Activated effector memory CD4-positive, alpha-beta T cell treated with Interleukin-2 at 50 U/mL for 16 hours (primary cell): ENCODE measurements at places on chromosomes 2 and 18.
A peak's percentile ranks its signal among the peaks of the same experiment; 100 is the strongest.

- no peak for DNase-seq
Observed at GRCh38 chr2:239391286-239392071, 9.3 kb downstream of the HDAC4 start.

DNA sequence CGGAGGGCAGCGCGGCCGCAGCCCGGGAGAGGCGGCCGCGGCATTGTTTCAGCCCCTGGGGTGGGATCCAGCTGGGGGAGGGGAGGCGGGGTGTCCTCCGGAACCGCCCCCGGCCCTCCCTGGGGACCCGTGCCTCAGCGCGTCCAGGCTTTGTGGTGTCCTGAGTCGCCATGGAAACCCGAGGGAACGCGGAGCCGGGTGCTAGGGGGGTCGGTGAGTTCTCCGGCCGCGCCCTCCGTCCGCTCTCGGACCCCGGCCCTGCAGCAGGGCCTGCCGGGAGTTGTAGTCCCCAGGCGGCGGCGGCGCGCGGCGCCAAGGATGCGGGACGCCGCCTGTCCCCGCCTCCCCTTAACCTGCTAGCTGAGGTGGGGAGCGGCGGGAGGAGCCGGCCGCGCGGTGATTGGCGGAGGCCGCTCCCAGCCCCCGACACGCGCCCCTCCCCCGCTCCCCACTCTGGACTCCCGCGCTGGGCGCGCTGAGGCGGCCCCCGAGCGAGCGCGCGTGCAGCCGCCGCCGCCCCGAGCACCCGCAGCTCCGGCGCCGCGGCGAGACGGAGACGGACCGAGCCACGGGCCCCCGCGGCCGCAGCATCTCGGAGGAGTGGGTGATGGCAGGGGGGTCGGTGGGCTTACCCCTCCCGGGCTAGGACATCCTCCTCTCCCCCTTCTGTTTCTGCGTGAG lies at the start of gene DPYSL5:
Gene DPYSL5, plus strand, starts transcription at position 478 of the 681 bp plus-strand sequence. CDS start 50,368 bp downstream, outside the sequence.
- no peak for DNase-seq

- peak; percentile 18 for DNase-seq
Observed at GRCh38 chr18:10519999-10520935, 5.6 kb upstream of the NAPG start.

GRCh38 chr2:162118166-162119031 lies 33.6 kb downstream of the GCG start:
- DNase-seq: no peak

DNA sequence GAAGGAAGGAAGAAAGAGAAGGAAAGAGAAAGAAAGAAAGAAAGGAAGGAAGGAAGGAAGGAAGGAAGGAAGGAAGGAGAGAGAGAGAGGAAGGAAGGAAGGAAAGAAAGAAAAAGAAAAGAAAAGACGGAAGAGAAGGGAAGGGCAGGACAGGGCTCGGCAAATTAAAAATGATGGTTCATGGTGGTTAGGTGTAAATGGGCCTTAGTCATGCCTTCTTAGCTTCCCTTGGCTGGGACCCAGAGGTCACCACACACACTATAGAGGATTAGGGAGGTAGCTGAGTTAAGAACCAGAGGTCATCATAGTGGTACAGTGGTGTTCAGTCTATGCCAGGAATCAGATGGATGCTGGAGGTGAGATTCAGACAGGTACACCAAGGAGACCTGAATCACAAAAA lies 9.3 kb upstream of the ATL2 start:
- DNase-seq: no peak

DNA sequence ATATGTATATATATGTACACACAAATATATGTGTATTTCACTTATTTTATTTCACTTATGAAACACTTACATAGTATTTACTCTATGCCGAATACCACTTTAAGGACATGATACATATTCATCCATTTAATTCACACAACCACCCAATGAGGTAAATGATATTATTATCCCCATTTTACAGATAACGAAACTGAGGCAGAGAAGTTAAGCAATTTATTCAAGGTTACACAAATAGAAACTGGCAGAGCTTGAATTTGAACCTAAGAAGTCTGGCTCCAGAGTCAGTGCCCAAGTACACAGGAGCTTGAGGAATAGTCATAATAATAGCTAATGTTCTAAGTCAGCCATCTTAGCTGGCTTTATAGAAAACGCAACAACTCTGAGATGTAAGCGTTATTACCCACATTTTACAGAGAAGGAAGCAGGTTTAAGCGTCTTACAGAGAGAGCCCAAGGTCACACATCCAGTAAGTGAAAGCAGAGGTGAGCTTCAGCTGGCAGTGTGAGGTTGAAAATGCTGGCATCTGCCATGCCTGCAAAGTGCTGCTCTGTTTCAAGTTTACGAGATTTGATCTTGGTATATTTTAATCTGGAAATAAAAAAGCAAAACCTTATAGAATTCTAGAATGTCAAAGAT lies 326.9 kb downstream of the LPIN1 start:
- DNase-seq: no peak

DNA sequence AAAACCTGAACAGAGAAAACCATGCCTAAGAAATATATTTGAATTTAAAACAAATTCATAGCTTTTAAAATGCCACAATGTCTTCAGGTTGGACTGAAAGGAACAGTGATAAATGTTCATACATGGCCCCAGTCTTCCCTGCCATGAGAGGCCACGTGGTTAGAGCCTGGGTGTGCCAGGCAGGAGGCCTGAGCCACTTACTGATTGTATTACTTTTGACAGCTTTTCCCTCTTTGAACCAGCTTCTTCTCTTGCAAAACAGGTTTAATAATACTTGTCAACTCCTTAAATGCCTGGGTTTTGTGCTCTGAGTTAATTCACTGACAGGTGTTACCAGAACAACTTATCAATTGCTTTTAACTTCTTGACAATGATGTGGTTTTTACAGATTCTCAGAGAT lies 27.0 kb downstream of the RBKS start:
- no peak for DNase-seq

DNA sequence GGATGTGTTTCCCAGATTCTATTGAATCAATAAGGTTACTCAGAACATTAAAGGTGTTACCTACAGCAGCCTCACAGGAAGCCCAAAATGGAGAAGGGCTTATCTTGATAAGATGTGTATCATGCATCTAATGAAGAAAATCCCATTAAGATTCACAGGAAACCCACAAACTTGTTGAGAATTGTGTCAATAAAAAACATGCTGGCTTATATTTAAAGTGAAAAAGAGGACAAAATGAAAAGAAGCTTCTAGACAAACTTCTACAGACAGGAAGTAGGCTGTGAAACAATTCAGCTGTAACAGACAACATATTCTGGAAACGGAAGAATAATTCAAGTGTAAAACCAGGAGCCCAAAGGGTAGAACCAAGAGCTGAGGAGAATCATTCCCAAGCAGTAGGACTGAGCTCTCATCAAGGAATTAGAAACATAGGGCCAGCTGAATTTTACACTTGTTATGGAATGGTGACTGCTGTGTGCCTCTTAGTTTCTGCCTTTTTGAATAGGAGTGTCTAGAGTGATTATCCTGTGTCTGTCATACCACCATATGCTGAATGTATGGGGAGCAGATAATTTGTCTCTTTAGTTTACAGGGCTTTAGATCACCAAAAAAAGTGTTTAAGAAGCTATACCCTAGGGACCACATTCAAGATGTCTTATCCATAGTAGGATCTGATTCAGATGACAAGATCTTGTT lies 9.6 kb downstream of the IMMT start:
- no peak for DNase-seq

DNA sequence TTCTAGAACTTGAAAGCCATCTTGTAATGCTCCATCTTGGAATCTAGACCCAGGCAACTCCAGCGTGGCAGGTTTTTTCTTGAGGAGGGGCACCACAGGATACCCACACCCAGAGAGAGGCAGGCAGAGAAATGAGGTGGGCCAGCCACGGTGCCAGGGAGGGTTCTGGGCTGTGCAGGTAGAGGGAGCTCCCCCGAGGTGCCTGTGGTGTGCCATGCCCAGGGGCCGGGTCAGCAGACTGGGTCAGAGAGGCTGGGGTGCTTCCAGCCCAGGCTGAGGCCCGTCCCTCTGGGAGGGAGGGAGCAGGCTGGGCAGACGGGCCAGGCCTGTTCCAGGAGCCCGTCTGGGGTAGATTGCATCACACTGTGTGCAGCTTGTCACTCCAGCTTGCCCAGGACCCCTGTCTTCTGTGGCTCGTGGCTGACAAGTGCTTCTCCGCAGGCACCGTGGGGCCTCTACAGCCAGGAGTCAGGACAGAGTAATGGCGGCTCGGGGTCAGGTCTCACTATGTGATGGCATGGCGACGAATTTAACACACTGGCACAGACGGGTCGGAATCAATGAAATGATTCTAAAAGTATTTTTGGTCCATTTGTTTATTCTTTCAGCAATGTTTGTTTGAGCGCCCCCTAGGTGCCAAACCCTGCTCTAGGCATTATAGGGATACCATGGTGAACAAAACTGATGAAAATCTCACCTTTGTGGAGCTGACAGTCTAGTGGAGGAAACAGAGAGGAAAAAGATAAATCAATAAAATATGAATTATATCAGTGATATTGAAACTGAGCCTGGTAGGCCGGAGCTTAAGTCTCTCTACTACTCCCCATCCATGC lies 144.0 kb downstream of the ACOXL start:
- no peak for DNase-seq

- no peak for DNase-seq
Observed at GRCh38 chr2:47842846-47843245, 59.9 kb downstream of the MSH6 start.

DNA sequence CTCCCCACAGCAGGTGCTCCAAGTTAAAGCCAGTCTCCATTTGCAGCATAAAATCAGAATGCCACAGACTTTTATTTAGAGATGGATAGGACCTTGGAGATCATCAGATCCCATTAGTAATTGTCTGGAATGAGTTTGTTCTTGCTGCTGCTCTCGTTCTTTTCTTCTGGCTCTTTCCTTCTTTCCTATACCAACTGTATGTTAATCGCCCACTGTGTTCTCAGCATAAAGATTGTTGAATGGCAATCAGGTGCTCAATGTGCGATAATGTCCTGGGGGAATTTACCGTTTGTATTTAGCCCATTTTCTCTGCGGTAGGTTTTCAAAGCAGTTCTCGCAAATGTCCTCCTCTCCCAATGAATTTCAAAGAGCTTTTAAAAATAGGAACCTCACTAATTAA lies 3.3 kb downstream of the GPR39 start:
- DNase-seq: no peak

DNA sequence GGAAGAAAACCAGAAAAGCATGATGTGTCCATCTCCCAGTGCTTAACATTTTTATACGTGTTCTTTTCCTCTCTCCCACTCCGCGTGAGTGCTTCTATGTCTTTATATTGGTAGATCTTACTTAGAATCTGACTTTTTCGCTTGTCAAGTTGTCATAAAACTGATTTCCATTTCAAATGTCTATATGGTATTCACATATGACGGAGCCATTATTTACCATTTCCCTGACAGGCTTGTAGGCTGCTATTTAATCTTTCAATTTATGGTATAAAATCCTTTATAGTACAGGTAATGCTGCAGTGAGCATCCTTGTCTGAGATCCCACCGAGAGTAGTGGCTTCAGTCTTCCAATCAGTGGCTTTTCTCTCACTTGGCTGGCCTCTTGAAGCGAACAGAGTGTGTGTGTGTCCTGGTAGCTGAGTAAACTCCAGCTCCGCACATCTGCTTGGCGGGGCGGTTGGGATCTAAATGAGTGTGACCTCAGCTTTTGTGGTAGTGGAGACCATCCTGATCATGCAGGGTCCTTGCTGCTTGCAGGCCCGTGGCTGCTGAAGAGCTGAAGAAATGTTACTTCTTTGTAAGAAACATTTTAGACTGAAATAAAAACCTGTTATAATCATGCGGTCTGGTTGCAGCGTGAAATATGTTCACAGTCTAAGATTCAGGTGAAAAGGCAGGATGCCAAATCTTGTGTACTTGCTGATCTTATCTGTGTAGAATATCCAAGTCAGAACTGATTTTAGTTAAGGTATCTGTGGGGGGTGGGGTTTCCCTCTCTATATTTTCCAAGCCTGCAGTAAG lies 40.2 kb downstream of the INPP4A start:
- no peak for DNase-seq

DNA sequence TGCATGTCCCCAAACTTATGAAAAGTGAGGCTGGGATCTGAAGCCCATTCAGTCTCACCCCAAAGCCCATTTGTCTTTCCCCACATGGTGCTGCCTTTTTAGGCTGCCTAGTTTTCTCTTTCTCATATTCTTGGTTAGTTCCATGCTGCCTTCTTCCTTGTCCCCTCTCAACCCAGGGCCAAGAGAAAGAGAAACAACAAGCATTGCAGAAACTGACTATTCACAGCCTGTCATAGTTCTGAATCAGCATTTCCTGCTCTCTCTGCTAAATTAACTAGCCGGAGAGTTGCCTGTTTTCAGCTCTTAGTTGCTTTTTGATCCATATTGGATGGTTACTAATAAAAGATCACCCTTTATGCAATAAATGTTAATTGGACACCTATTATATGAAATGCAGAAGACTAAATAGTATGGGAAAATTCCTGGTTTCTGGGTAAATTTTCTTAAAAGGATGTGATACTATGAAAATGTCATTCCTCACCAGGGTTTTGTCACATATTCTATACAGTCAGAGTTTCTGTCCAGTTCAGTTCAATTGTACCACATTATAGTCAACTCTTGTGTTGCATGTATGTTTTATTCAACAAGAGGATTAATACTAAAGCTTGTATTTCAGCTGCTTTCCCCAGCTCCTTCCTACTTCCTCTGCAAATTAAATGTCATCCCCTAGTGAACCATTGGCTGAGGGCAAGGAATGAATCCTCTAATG lies 246.5 kb downstream of the GALR1 start:
- no peak for DNase-seq

DNA sequence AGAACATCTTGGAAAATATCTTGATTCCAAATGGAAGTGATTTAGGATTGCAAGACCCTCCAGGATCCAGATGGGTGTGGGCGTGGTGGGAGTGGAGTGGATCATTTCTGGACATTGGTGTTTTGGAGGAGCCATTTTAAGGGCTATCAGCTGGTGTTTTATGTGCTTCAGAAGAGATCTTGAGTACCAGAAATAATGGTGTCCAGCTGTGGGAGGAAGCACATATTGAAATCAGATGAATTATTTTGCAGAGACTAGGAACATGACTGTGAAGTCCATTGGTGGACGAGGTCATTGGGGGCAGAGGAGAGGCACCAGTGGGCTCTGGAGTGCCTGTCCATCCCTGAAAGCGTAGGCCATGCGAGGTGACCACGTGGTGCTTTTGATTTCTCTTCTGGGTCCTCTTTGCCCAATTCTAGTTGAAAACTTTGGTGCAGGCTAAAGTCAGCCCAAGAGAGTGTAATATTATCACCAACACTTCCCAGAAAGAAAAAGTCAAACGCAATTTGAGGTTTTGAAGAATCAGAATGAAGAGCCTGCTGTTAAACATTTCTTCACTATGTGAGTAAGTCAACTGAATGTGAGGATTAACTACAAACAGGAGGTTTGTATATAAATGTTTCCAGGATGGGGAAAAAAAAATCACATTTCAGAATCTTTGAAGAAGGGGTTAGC lies 31.6 kb downstream of the RNF144A start:
- DNase-seq: no peak

GRCh38 chr18:24089076-24089475 lies 49.8 kb upstream of the CABYR start:
- no peak for DNase-seq

DNA sequence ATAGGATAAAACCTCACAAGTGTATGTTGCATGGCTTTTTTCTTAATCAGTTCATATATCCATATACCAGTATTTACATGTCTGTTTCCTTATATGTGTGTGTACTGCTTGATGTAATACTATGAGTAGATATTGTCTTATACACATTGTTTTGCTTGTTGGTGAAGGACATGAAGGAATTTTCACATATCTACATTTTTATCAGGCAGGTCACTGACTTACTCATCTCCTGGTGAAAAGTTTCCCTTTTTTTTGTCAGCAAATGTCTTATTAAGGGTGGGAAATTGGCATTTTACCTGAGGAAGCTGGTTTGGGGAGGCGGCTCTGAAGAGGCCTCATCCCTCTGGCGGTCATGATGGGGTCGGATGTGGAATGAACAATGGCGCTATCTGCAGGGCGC lies 61.4 kb upstream of the LYPD1 start:
- DNase-seq: no peak

GRCh38 chr2:69965756-69966445 lies 4.5 kb upstream of the ASPRV1 start:
- no peak for DNase-seq
